Right hindlimb (tissue), 1 donor: ENCODE measurements at places on chromosomes 3 and 15.

GRCh38 chr15:85403745-85404144 is 23.3 kb downstream of the AKAP13 start:
- no peak for DNase-seq

DNA sequence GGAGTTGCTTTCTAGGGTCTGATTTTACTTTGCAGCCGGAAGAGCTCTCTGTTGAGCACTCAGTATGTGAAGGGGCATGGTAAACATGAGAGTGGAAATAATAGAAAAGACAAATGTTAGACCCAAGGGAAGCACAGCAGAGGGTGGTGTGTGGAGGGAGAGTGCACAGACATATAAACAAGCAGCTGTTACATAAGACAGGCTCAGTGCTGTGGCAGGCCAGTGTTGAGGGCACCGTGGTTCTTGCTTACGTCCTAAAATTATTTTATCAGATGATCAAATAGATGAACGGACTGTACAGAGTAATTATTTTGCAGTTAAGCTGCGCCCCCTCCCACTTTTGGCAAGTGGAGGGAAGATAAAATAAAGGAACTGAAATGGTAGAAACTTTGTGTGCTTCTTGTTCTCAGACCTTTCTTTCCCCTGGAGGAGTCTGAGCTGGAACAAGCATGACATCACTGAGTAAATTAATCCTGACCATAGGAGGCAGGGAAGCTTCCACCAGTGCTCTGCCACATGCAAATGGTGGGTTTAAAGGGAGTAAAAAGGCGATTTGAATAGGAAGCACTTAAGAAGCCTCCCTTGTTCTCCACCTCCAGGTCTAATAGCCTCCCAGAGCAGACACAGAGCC is 205.6 kb downstream of the IL20RB start:
- DNase-seq: peak; percentile 33

DNA sequence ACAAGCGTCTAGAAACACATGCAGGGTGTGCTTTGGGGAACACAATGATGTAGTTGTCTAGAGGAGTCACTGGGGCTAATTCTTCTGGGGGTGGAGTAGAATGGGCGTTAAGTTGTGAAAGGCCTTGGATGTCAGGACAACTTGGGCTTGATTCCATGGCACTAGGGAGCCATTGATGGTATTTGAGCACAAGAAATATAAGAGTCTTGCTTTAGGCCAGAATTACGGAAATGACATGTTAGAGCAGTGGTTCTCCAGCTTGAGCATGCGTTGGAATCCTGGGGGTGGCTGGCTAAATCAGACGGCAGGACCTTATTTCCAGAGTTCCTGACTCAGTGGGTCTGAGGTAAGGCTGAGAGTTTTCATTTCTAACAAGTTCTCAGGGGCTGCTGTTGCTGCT is 29.2 kb upstream of the SMAD6 start:
- DNase-seq: no peak

DNA sequence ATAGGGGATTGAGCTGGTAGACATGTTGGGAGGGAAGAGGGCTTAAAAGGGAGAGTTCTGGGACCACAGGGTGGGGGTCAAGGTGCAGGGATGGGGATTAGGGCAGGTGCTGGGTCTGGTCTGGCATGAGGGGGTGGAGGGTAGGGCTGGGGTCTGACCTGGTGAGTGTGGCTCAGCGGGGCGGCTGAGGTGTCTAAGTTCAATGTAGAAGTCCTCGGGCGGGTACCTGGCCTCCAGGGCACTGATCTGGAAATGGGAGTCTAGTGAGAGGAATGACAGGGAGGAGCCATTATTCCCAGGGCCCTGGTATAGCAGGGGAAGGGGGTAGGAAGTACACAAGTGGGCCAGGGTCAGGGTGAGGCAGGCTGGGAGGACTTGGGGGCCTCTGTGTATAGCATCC is 39.6 kb downstream of the RAB11A start:
- DNase-seq: no peak

- DNase-seq: no peak
These were observed 229.0 kb downstream of the SLC9A9 start for GRCh38 chr3:143619231-143619630.

GRCh38 chr3:46892285-46893145 is 15.0 kb downstream of the PTH1R start:
- peak; percentile 85 for DNase-seq

GRCh38 chr3:17738921-17739320 is 3.5 kb downstream of the TBC1D5 start:
- no peak for DNase-seq

GRCh38 chr3:72310419-72311380 is 525.8 kb upstream of the PROK2 start:
- DNase-seq: no peak

DNA sequence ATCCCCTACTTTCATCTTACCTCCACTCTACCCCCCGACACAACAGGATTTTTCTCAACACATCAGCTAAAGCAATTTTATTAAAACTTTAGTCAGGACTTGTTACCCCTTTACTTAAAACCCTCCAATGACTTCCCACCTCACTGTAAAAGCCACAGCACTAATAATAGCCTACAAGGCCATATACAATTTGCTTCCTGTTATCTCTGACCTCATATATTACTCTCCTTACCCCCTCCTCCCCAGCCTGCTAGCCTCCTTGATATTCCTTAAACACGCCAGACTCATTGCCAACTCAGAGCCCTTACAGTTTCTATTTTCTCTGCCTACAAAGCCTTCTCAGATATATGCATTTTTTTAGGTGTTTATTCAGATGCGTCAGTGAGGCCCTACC is 54.4 kb downstream of the DCUN1D1 start:
- DNase-seq: no peak

- DNase-seq: no peak
These were observed 2.5 kb downstream of the SHF start for GRCh38 chr15:45185069-45185779.

DNA sequence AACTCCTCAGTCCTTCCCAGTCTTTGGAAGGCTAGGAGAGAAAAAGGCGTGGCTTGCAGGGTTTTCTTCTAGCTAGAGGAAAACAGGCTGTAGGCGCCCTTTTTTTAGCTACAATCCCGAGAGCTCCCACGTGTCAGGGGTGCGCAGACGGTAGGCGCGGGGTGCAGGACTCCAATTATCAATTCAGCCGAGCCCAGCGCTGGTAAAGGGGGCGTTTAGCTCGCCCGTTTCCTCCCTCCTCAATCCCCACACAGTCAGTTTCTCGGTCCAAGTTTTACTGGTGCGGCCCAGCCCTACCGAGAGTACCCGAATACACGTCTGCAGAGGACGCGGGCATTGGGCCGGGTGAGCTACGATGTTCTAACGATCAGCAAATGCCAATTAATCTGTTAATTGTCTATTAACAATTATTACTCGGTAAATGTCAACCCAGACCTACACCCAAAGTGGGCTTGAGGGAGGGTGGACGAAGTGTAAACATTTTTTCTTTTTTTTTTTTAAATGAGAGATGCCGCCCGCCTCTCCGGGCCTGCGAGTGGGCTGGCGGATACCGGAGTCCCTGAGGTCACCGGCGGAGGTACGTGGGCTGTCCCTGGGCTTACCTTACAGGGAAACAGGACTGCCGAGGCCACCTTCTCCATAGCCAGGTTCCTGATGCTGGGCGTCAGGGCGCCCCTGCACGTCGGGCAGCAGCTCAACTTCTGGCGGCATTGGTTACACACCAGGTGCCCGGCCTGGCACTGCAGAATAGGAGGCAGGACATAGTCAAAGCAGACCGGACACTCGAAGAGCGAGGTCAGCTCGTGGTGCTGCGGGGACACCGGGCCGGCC is 923 bp downstream of the SIAH2 start:
- peak; percentile 70 for DNase-seq

GRCh38 chr3:139353920-139354556 is 10.2 kb downstream of the MRPS22 start:
- peak; percentile 31 for DNase-seq

DNA sequence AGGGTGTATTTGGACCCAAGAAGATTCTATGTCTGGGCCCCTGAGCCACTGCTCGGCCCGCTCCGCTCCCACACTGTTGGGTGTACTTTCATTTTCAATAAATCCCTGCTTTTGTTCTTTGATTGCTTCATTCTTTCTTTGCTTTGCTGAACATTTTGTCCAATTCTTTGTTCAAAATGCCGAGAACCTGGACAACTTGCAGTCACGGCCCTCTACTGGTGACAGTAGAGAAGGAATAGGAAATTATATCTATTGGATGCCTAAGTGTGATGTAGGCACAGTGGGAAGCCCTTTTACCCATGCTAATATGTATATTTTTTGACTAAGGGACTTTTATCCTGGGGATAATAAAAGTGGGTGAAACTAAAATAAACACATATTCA is 340.8 kb downstream of the LRRC3B start:
- no peak for DNase-seq

GRCh38 chr3:18559331-18559842 is 134.2 kb upstream of the SATB1 start:
- no peak for DNase-seq

- DNase-seq: no peak
These were observed 92.6 kb downstream of the XXYLT1 start for GRCh38 chr3:195178124-195178910.

- no peak for DNase-seq
These were observed 38.6 kb downstream of the IGF1R start for GRCh38 chr15:98686983-98687382.

GRCh38 chr3:194548346-194549321 is 61.8 kb upstream of the ATP13A3 start:
- no peak for DNase-seq

DNA sequence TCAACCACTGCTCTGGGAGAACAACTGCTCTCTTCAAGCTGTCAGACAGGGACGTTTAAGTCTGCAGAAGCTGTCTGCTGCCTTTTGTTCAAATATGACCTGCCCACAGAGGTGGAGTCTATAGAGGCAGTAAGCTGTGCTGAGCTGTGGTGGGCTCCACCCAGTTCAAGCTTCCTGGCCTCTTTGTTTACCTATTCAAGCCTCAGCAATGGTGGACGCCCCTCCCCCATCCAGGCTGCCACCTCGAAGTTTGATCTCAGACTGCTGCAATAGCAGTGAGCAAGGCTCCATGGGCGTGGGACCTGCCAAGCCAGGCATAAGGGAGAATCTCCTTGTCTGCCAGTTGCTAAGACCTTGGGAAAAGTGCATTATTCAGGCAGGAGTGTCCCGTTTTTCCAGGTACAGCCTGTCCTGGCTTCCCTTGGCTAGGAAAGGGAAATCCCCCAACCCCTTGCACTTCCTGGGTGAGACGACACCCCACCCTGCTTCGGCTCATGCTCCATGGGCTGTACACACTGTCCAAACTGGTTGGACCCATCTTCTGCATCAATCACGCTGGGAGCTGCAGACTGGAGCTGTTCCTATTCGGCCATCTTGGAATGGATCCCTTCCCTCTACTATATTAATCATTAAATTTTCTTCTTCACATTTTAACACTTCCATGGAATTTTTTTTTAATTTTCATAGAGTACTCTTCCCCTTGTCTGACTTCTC is 167.0 kb upstream of the UBE2E2 start:
- DNase-seq: no peak

GRCh38 chr3:186989429-186989828 is 59.1 kb downstream of the ST6GAL1 start:
- DNase-seq: no peak

DNA sequence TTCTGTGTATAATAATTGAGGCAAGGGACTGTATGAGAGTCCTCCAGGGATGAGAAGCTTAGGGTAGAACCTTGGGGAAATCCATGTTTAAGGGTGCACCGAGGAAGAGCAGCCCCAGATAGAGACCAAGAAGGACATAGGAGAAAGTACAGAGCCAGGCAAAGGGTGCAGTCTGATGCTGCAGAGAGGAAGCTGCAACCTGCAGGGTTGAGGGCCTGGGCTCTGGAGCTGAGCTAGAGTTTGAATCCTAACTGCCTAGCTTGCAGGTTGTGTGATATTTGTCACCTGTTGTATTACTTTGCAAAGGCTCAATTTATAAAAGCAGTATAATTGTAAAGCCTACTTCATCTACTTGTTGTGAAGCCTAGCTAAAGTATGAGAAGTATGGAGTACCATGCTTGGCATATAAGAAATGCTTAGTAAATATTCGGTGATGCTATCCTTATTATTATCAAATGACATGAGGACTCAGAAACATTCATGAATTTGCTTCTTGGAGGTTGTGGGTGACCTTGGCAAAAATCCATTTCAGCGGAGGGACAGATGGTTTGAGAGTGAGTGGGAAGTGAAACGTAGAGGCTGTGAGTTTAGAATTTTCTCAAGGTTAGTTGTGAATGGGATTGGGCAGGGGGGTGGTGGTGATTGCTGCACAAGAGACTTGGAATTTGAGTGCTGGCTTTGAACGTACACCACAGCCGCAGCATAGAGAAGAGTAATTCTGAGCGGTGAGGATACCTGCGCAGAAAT is 43.8 kb downstream of the PLCL2 start:
- DNase-seq: no peak
